ENCODE measurements at places on chromosomes 12 and 14.

DNA sequence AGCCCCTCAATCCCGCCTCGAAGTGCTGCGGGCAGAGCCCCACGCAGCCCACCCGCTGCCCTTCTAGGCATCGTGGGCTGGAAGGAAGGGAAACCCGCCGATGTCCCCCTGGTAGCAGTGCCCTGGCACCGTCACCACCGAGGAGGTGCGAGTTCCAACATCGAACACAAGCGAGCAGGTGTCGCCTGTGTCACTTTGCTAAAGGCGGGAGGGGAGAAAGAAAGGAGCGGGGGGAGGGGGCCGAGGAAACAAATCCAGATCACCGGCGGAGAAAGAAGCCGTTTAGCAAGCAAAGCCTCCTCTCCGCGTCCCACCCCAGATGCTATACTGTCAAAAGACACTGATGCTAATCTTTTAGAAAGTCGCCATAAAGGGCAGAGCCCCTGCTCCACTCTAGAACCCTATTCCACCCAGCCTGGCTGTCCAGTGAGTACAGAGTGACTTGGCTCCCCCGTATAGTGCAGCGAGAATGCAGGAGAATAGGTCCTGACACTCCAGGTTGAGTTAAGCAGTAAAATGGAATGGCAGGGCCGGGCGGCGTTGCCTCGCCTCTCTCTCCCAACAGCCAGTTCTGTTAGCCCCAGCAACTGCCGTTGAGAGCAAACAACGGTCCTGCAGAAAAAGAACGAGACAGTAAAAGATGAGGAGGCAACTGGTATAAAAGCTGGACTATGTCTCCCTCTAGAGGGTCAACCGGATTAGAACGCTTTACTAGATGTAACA, 67.9 kb upstream of the USP15 start:
- peak; percentile 60 for DNase-seq

- no peak for DNase-seq
Observed at GRCh38 chr14:96168581-96168980, 36.1 kb upstream of the BDKRB2 start.

- no peak for DNase-seq
Observed at GRCh38 chr12:50047693-50048250, 9.6 kb upstream of the ASIC1 start.

GRCh38 chr12:119020406-119021360, 39.3 kb downstream of the SRRM4 start:
- DNase-seq: no peak

DNA sequence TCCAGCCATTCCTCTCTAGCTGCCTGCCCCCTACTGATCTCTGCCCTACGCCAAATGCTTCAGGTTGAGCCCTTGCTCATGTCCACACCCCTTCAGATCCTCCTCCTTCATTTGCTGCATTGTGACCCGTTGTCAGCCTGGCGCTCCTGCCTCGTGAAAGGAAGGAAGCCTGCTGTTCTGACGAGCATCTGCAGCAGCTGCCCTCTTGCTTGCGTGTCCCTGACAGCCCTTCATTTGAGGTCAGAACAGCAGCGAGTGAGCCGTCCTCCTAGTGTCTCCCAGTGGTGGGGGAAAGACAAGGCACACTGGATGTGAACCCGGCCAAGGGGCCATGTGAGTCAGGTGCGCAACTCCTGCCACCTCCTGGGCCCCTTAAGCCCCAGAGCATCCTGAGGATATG, 3.0 kb upstream of the PIANP start:
- no peak for DNase-seq

GRCh38 chr14:100684154-100684553, 42.5 kb upstream of the DLK1 start:
- DNase-seq: no peak

GRCh38 chr14:61894452-61895077, 132.3 kb downstream of the SNAPC1 start:
- DNase-seq: peak; percentile 75

DNA sequence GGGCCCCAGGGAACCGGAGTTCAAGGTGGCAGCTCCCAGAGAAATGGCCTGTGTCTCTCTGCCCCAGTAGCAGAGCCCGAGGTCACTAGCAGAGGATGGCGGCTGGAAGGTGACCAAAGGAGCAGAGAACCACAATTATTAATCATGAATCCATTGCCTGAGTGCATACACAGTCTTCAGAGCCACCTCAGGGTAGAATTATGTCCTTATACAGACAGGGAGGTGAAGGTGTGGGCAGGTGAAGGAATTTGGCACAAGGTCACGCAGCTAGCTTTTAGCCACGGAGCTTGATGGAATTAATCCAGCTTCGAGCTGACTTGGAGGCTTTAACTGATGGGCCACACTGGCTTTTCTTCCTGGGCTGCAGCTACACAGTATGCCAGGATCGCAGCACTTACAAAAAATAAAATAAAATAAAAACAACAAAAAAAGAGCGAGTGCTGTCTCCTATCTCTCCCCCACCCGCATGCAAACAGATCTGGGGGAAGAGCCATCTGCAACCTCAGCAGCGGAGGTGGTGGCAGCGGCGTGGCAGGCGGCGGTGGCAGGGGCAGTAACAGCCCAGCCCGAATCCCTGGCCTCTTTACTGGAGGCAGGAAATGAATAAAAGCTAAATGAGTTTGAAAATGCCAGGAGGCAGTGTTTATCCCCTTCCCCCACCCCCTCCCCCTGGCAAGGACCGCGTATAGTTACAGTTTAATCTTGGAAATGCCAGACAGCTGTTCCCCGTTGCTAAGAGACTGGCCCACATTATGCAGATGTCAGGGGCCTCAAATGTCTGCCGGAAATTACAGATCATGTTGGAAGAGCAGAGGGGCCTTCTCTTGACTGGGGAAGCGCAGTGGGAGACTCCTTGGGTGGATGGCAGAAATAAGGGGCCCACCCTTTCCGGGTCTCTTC, 93.5 kb downstream of the LRRC74A start:
- peak; percentile 29 for DNase-seq

DNA sequence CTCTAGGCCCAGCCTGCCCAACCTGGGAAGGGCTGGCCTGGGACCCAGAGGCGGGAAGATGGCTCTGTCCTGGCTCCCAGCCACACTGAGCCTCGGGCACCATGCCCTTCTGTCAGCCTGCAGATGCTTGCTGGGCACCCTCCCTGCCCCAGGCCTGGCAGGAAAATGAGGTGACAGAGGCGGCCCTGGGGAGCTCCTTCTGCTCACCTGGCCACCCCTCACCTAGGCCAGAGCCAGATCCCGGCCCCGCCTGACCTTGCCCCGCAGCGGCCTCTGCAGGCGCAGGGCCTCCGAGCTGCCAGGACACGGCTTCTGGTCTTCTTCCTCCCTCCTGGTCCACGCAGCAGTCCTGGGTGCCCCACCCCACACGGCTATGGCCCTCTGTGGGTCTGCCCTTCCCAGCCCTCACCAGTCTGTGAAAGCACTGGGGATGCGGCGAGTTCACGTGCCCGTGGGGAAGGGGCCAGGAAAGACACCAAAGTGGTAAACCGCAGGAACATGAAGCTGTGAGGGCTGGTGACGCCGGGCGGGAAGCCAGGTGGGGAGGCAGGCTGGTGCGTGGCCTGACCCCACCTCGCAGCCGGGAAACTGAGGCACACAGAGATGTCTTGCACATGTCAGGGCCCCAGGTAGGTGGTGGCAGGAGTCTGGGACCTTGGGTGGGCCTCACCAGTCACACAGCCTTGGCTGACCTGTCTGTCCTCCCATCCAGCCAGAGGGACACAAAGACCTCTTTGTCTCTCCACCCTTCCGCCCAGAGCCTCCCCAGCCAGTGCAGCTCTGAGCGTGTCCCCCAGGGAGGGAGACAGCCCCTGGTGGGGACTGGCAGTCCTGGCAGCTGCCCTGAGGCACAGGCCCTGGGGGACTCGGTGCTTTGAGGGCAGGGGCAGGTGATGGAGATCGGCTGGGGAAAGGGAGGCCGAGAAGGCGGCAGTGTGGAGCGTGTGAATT, 12.8 kb downstream of the BAG5 start:
- DNase-seq: peak; percentile 80

GRCh38 chr12:112063273-112063672, 45.3 kb downstream of the NAA25 start:
- DNase-seq: no peak

DNA sequence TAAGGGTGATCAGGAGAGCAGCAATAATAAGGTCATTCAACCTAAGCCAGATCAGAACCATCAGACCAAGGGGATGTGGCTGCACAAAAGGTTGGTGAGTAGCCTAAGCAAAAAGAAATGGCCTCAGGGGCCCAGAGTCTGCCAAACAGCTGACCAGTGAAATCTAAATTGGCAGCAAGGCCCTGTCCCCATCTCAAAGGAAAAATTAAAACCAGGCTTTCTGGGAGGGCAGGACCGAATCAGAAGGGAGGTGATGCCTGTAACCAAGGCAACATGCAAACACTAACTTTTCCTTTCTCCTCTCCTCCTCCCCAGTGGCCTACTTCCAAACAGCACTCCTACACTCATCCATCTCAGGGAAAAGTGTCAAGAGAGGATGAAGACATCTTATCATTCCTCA, 256.4 kb downstream of the NUAK1 start:
- DNase-seq: no peak

GRCh38 chr12:81332054-81332453, 254.2 kb downstream of the ACSS3 start:
- no peak for DNase-seq

DNA sequence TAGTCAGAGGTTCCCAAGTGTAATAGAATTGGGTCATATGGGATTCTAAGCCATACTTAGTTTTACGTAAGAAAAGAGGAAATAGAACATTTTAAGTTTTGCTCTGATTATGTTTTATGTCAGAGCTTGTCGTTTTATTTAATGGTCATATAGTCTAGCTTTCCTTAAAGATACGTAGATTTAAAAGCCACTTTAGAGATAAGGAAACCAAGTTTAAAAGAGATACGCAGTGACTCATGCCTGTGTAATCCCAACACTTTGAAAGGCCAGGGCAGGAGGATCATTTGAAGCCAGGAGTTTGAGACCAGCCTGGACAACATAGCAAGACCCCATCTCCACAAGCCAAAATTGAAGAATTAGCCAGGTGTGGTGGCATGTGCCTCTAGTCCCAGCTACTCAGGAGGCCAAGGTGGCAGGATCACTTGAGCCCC, 19.5 kb downstream of the MAPK1IP1L start:
- DNase-seq: no peak

- DNase-seq: no peak
Observed at GRCh38 chr12:130136509-130137039, 25.7 kb upstream of the FZD10 start.

GRCh38 chr14:91400696-91401095, 16.9 kb downstream of the CCDC88C start:
- no peak for DNase-seq

DNA sequence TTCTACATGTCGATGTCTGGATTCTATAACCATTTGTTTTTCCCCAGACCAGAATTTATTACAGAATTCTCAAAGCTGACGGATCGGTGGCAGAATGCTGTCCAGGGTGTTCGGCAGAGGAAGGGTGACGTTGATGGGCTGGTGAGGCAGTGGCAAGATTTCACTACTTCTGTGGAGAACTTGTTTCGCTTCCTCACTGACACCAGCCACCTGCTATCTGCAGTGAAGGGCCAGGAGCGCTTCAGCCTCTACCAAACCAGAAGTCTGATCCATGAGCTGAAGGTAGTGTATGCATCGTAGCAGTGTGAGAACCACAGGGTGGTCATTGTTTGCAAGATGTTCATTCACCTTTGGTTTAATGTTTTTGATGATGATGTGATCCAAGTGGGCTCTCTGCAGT, 124.0 kb downstream of the ESR2 start:
- DNase-seq: no peak

GRCh38 chr14:68749487-68750475, 43.1 kb downstream of the ZFP36L1 start:
- DNase-seq: no peak

GRCh38 chr12:92123780-92124688, 21.6 kb downstream of the BTG1 start:
- DNase-seq: no peak

GRCh38 chr12:132229193-132229760, 85.0 kb downstream of the NOC4L start:
- DNase-seq: no peak

DNA sequence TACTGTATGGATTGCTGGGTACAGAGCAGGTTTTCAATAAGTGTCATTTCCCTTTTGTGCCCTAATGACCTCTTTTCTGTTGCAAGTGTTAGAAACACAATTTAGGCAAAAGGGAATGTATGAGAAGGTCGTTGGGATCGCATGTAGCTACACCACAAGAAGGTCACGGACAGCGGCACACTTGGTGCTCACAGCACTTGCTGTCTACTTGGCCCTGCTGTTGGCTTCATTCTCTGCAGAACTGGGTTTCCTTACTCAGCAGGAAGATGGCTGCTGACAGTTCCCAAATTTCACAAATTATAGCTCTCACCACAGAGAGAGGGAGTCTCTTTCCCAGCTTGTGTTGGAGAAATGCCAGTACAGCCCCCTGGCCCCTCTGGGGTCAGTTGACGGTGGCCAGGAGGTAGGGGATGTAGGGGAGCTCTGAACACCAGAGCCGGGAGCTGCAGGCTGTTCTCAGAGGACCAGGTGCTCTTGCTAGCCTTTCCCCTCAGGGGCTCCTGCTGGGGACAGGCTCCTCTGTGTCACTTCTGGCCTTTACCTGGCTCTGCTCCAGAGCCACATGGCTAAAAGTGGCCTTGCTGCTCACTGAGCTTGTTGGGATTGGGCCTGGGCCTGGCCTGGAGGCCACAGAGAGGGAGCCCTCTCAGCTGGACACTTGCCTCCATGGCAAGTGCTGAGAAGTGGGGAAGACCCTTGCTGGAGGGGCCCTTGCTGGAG, 50.9 kb upstream of the BCL7A start:
- no peak for DNase-seq

- DNase-seq: no peak
Observed at GRCh38 chr12:25415004-25415403, 138.1 kb downstream of the LMNTD1 start.

DNA sequence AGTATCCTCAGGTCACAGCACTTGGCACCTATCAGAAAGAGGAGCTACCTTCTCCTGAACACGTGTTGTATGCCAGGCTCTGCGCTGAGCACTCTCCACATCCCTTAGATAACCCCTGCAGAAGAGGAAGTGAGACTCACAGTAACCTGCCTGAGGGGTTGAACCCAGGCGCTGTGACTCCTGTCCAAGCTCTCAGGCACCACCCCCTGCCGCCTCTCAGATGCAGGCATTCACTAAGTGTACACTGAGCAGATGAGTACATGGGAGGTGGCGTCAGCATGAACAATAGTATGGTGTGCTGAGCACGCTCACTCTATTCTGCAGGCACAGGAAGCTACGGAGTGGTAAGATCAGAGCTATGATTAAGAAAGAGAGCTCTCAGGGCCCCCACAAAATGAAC, 21.0 kb upstream of the RIC8B start:
- DNase-seq: no peak

DNA sequence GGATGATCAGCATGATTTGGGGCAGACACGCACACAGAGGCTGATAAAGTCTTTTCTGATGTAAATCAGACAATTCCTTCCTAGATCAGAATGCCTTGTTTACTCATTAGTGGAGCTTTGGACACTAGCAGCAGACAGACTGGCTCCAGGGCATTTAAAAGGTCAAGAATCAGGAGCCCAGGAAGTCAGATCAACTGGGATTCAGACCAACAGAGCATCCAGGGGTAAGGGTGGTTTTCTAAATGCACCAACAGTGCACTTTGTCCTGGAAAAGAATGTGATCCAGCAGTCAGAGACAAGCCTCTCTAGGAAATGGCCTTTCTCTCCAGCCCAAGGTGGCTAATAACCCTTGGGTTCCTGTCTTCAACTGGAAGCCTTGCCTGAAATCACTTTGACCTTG, 405.3 kb downstream of the MED13L start:
- no peak for DNase-seq

GRCh38 chr12:27344246-27344645, 11.6 kb downstream of the BMAL2 start:
- DNase-seq: no peak

Measured in dorsolateral prefrontal cortex (tissue), 122 donors.